NCI-H2107 (cell line): ENCODE measurements at places on chromosomes 13 and 19.

- no peak for DNase-seq
These were observed 14.8 kb upstream of the RANBP3 start for GRCh38 chr19:5992756-5993155.

DNA sequence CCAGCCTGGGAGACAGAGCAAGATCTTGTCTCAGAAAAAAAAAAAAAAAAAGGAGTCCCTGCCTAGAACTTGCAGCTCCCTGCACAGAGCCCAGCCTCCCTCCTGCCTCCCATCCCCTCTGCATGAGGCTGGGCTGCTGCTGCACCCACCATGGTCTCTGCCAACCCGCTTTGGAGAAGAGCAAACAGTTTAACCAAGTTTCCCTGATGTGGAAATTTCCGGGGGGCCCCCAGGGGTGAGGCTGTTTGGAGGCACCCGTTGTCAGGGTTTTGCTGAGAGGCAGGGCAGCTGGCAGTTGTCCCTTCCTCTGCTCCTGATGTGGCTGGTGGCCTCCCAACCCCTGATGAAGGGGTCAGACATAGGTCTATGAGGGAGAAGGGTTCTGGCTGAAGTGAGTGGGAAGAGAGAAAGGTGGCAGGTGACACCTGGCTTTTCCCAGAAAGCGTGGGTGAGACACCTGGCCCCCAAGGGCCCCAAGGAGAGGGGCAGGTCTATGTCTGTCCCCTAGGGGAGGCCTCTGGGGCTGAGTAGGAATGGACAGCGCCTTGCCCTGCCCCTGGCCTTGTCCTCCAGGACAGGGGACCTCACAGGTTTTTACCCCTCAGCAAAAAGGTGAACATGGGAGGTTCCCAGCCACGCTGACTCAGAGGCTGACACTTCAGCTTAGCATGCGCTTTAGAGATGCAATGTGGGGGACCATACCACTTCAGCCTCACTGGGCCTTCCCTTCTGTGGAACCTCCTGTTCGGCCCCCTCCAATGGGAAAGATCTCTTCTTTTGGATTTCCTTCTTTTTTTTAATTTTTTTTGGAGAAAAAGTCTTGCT lies 5.5 kb downstream of the LRP3 start:
- DNase-seq, result no peak

- peak; percentile 36 for DNase-seq
These were observed at the start of gene ZNF780A for GRCh38 chr19:40090241-40091204. Gene ZNF780A, minus strand, starts transcription at chr19:40090943. Its CDS starts 6,190 bp downstream, at chr19:40084753.

DNA sequence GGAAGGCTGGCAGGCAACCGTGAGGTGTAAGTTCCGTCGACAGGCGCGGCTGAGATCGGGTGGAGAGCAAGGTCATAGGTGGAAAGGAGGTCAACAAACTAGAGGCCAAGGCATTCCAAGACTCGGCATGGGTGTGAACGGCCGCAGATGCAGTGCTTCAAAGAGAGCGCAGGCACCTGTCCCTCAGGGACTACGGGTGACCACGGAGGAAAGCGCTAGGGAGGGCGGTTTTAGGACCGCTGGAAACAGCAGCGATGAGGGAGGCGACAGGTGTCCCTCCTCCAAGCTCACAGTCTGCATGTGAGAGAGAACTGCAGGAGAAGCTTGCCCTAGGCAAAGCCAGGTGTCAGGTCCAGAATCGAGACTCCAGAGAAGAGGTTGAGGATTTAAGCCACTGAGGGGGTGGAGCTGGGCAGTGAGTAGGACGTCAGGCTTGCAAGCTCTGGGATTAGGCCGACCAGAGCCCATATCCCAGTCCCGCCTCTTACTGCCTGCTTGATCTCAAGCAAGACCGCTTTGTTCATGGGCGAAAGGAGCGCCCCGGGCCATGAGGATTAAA lies 1.6 kb upstream of the MLNR start:
- no peak for DNase-seq

DNA sequence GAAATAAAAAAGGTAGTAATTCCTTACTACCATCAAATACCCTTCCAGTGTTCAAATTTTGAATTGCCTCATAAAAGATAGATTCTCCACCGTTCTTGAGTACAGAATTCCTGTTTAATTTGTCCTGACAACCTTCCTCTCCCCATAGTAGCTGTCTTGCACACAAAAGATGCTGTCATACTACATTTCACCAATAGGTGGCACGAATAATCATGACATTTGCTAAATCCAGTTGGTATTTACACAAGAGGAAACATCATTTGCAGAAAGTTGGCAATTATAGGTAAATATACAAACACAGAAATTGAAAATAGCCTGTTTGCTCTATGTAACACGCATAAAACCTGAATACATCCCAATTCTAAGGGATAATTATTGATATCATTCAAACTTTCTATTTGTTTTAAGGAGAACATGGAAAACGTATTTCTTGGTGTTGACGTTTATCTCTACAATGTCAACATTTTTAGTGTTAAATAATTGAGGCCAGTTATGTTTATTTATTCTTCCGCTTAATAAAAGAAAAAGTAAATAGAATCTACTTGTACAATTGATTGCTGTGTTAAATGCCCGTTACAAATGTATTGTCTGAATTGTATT lies 58.3 kb upstream of the CLDN10 start:
- peak; percentile 40 for DNase-seq

DNA sequence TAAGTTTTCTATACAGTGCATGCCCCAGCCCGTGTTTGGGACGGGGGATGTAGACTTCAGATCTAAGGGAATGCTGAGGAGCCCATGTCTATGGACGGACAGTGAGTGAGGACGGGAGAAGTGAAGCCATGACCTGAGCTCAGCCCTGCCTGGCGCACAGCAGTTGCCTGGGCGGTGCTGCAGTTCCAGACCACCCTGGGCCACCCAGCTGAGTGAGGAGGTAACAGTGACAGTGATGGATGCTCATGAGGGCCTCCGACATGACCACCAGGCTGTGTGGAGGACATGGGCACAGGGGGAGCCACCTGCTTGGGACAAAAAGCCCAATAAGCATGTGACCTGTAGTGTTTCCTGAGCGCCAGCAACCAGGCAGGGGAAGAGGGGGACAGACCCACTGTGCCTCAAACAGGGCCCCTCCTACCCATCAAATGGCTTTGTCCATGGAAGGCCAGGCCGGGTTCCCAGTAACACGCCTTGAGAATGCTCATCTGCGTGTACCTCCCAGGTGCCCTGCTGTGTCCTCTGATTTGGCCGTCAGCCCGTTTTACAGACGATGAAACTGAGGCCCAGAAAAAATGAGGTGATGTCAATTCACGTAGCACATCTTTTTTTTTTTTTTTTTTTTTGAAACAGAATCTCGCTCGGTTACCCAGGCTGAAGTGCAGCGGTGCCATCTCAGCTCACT lies 22.6 kb downstream of the NOSIP start:
- no peak for DNase-seq

DNA sequence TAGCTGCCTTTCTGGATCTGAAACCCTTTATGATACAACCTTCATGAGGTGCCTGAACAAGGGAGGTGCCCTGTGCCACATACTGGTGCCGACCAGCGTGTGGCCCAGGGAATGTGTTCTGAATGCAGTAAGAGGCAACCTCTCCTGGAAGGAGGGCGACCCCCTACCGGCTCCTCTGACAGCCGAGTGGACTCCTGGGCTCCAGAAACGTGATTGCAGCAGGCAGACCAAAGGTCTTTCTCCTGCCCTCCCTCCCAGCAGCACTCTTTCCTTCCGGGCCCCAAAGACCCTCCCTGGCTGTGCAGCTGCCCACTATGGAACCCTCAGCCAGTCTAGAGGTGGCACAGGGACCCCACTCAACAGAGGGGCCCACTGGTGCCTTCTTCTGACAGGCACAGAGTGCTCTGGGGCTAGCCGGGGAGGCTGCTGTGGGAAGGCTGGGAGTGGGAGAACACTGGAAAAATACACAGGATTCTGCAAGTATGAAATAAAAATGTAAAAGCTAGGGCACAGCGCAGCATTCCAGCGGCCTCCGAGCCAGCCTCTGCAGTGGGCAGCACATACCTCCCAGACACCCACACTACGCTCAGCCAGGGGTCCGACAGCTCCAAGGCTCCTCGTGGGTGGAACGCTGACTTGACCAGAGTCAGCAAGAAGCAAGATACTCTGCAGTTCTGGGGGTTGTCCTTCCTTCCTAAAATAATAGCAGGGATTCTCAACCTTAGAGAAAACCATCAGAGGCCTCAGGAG lies 14.9 kb downstream of the SH3GL1 start:
- DNase-seq, result no peak

DNA sequence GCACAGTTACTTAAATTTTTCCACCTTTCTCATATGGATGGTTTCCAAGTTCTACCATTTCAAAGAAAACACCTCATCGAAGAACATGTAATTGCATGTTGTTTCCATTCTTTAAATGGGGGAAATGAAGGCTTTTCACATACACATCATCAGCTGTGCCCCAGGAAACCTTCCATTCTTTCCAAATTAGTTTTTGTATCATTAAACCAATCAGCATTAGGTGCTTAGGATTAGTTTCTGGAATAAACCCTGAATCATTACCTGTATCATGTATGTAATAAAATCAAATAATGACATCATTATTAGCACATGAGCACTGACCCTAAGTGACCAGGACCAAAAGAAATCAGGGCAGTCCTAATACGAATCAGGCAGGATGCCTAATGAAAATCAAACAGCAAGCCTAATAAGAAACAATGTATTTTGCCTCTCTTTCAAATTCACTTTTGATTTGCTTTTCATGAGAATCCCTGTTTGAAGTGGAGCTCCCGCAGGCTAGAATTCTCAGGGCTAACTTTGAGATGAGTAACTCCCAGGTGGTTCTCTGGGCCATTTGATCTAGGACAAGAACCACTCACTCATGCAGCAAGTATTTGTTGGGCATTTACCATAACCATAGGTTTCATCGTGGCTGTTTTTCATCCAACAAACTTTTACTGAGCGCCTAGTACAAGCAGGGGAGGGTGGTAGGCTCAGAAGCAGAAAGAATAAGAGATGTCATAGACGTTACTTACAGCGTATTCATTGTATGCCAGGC lies 89.2 kb downstream of the MZT1 start:
- DNase-seq, result no peak

DNA sequence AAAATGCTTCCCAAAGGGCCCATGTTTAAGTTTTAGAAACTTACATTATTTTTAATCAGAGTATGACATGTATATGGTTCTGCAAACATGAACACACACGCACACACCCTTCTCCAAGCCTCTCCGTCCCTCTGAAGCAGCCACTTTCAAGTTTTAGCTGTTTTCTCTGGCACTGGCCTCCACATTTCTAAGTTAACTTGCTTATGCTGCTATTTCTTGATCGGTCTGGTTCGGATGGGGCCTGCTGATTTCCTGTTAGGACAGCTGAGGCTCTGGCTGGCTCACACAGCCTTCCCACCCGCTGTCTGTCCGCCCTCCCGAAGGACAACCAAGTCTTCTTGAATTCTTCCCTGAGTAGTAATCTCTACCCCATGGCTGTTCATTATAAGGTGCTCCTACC lies 4.4 kb downstream of the SPC24 start:
- DNase-seq, result no peak
